Fibroblast of the aortic adventitia (primary cell): ENCODE measurements at places on chromosomes 5 and 9.

- DNase-seq: no peak
Measured at GRCh38 chr5:71946343-71947030, 160.8 kb upstream of the MAP1B start.

DNA sequence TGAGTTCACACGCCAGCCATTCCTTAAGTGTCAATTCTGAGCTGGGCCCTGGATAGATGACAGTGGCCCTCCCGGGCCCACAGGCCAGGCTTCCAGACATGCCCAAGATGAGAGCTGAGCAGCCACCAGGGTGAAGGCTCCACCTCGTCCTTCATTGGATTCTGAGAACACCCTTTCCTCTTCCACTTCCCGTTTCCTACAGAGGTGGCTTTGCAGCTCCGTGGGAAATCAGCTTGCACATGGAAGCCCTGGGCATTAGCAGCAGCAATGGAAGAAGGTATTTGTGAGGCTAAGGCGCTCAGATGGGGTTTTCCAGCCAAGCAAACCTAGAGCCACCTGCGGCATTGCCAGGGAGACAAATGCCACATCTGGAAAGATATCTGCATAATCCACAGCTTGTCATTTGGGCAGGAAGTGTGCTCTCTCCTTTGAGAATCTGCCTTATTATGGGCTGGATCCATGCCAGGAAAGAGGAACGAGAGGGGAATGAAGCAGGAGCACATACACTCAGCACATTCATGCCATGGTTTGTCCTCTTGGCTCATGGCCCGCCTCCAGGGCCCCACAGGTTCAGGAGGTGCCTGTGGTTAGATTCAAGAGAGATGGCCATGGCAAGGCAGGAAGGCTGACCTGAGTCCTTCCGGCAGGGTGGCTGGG, 34.1 kb downstream of the CFAP77 start:
- DNase-seq: no peak

DNA sequence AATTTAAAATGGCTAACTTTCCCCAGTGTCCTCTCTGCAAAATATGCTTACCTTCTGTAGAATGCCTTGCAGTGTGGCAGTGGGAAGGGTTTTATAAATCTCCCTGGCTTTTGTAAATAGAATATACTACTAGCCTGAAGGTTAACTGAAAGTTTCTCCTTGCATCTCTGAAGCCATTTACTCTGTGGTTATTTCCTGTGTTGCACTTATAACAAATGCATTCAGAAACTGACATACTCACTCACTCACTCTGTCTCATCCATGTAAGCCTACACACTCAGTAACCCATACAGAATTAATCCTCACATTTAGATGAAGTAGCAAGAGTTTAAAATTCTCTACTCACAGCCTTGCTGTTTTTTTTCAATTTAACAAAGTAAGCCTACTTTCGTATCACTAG, 87.1 kb upstream of the SH3GL2 start:
- no peak for DNase-seq

DNA sequence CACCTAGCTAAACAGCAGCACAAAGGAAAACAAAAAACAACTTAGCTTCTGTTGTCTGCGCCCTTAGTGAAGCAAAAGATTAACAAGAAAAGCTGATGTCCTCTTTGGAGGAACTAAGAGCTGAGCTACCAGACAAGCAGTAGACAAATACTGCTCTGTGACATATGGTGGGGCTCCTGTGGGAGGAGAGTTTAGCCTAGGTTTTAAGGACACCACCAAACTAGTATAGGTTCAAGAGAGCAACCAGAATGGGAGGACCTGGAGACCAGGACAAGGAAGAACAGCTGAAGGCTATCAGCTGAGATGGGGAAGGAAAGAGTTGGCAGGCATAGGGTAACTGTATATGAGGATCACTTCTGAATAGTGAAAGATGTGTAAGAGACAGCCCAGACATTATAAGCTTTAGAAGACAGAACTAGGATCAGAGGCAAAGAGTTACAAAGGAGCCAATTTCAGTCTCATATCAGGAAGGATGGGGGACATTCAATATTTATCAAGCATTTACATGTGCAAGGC, 27.2 kb downstream of the FBXW2 start:
- no peak for DNase-seq

GRCh38 chr9:5231212-5231611, at the start of gene INSL4:
TSS of gene INSL4 (plus strand) at chr9:5231419. CDS start at chr9:5231524, 105 bp downstream.
- DNase-seq: no peak

DNA sequence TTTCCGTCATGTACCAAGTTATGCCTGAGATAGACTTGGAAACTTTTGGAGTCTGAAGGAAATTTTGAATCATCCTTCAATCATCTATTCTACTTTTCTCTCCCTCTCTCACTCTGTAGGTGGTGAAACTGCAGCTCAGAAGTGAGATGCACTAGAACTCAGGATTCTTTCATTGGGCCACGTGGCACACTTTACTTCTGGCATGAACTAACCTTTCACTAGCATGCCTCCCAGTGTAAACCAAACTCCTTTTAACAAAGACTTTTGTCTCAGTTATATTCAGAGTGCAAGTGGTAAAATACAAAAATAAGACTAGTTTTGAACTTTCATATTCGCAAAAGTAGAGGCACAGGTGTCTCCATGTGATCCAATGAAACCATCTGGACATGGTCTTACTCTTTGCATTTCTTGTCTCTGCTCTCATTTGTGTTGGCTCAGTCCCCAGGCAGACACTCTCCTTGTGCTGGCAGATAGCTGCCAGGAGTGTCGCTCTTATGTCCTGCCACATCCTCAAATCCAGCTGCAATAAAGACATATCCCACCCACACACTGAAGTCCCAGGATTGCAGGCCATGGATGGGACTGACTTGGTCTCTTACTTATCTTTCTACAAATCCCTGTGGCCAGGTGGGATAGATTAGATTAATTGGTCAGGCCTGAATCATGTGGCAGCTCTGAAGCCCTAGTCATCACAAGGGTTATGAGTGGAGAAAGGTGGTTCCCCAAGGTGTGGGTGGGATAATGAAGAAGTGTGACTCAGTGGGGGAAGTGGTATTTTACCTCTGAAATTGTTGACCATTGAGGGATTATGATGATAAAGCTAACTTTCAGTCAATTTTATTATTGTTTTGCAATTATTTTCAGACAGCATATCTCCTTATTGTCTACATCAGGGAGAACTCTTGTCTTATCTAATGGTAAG, 267.5 kb downstream of the GABRB2 start:
- no peak for DNase-seq

- peak; percentile 26 for DNase-seq
Measured at GRCh38 chr9:116447934-116448333, 239.2 kb upstream of the TRIM32 start.

- DNase-seq: no peak
Measured at GRCh38 chr9:4717815-4718214, 23.2 kb downstream of the AK3 start.

DNA sequence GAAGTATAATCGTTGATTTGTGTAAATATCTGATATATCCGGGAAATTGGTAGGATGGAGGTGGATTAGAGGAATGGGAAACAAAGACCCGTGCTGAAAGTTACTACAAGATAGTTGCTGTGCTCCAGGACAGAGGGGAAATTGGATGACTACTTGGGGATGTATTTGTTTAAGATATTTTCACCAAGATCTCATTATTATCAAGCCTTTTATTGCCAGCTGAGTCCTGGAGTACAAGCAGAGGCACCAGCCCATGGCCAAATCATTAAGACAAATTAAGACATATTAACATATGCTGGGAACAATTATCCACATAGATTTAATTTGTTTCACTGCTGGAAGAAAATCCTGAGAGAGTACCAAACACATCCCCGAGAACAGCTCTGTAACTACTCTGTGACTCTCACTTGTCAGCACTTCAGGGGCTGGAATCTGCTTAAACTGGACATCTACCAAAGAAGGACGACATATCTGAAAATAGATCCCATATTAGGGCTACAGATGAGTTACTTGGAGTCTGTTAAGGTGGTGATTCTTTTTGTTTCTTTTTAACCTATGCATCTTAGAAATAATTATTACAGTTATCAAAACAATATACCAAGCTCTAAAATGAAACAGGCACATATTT, 68.2 kb downstream of the SLC1A1 start:
- peak; percentile 30 for DNase-seq

GRCh38 chr9:2465921-2466460, 155.6 kb upstream of the VLDLR start:
- no peak for DNase-seq

- DNase-seq: no peak
Measured at GRCh38 chr5:41334221-41334620, 120.9 kb upstream of the C6 start.

GRCh38 chr9:128175726-128176125, 15.6 kb downstream of the CIZ1 start:
- DNase-seq: no peak

DNA sequence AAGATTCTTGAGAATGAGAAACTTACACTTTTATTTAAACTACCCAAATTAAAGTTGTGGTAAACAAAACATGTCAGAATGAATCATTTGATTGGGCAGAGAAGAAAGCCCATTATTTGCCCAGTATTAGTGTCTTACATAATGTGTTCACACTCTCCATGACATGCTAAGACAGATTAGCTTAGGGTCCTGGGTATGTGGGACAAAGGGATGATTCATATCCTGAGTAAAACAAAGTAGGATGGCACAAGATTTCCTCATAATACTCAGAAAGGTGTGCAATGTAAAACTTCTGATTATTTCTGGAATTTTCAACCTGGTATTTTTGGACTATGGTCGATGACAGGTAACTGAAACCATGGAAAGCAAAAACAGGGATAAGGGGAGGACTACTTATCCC, 183.9 kb upstream of the POU5F2 start:
- DNase-seq: no peak

DNA sequence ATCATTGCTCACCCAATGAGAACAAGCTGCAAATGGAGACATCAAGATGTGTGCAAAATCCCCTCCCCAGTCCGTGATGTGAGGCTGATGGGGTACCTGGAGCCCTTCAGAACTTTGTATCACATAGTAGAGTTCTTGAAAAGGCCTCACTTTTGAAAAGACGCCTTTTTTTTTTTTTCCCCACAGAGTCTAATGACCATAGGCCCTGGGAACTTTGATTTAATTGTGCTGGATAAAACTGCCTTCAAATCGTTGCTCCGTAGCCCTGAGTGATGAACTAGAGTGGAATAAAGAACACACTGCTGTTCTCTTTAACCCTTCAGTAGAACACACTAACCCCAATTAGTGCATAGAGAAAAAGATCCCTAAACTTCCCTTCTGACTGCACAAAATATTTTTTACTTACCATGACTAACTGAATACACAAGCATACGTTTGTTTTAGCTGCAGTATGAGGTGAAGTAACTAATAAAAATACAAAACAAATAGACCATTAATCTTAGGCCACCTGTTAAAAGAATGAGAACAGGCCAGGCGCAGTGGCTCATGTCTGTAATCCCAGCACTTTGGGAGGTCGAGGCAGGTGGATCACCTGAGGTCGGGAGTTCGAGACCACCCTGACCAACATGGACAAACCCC, 15.1 kb downstream of the PSAT1 start:
- no peak for DNase-seq

DNA sequence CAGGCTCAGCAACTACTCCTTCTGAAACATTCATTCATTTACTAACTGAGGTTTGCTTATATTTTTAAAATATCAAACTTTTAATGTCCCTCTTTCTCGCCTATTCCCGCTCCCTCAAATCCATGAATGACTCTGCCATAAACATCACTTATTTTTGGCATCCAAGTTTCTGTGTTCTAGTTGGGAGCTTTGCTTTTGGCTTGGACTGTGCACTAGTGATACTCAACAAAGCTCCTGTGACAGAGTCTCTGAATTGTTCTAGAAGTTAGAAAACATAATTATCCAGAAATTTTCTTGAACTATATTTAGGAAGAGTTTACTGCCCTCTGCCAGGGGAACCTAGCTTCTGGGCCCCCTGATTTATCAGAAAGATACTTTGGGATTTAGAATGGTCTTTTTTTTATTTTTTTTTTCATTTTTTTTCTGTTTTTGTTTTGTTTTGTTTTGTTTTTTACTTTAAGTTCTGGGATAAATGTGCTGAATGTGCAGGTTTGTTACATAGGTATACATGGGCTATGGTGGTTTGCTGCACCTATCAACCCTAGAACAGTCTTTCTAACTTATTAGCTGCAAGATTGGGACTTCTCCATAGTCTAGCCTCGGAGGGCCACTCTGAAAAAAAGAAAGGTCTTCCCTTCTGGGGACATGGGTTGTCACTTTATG, 64.7 kb upstream of the PTGER4 start:
- no peak for DNase-seq

- peak; percentile 10 for DNase-seq
Measured at GRCh38 chr9:33404788-33405362, 2.5 kb upstream of the AQP7 start.

GRCh38 chr5:130759061-130759460, 406.0 kb downstream of the HINT1 start:
- DNase-seq: no peak

DNA sequence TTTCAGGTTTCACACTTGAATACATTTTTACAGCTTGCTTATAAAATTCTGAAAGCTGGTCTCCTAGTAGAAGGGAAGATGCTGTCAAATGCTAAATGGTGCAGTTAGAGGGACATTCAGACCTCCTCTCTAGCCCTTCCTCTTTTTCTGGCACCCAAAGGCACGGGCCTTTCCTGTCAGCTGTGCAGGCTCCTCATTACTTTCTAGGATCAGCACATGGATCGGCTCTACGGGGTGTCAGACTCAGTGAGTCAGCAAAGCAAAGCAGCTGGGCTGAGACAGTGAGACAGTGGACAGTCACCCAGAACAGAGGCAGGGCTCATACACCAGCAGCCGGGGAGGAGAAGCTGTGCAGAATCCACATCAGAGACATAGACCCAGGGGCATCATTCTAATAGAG, 80.0 kb upstream of the TNC start:
- DNase-seq: peak; percentile 42

DNA sequence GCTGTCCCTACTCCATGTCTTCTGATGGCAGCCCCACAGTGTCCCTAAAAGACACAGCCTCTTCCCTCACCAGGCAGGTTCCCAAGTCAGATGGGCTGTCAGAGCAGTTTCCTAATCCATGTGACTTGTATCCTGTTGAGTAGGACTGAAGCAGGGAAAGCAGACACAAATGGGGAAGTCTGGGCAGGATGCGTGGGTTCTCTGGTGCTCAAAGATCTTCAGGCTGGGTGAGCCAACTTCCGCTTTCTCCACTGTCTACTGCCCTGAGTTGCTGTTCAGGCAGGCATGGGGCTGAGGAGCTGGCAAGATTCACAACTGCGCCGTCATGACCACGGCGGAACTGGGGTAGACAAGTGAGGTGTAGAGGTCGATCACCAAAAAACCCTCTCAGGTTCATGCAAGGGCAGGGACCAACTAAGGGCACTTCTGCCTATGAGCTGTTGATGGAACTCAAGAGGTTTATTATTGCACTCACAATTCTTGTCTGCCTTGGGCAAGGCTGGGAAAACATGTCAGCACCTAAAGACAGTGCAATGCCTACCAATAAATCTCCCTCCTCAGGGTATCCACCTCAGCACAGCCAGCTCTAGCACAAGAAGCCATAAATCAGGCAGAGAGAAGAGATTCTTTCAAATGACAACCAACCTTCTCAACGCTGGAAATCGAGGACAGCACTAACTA, 83.4 kb downstream of the RAPGEF1 start:
- DNase-seq: no peak

- no peak for DNase-seq
Measured at GRCh38 chr9:89008055-89008743, 16.9 kb downstream of the S1PR3 start.
